ENCODE measurements at places on chromosomes 12 and 14.

DNA sequence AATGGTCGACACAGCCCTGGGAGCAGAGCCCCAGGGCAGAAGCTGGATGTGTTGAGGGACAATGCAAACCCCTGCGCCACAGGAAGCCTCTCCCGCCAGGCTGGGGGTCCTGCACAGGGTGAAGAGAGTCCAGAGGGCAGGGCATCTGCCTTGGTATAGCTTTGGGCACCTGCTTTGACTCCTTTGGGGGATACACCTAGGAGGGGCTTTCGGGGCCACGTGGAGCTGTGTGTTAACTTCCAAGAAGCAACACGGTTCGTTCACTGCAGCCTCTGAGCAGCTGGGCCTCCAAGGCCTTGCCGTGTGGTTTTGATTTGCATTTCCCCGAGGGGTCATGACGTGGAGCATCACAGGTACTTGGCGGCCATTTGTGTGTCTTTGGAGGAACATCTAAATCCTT, 5.8 kb upstream of the PUS1 start:
- no peak for DNase-seq

DNA sequence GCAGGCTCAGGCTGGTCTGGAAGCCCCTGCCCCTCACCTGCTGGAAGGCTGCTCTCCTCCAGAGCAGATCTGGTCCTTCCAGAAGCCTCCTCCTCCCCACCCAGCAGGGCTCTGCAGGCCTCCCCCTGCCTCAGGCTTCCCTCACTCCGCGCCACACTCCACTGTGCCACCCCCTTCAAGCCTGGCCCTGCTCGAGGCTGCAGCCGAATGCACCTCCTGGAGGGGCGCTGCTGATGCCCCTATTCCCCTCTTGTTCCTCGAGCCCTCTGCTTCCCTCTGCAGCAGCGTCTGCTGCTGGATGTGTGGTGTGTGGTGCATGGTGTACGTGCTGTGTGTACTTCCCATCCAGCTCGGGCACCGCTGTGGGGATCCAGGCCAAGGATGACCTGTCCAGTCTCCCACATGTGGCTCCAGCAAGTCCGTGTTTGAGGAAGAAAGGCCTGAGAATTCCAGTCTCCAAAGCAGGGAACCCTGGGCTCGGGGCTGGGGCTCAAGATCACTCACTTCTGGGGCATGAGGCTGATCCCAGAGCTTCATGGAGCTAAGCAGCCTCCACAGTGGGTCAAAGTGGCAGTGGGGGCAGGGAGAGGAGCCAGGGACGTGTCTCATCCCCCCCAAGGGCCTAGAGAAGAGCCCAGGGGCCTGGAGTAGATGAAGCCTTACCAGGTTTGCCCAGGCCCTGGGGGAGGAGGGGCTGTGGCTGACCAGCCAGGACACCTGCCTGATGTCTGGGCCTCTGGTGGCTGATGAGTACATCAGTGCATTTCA, 136.0 kb upstream of the C14orf180 start:
- no peak for DNase-seq

GRCh38 chr14:95185767-95186392, 28.6 kb upstream of the DICER1 start:
- no peak for DNase-seq

DNA sequence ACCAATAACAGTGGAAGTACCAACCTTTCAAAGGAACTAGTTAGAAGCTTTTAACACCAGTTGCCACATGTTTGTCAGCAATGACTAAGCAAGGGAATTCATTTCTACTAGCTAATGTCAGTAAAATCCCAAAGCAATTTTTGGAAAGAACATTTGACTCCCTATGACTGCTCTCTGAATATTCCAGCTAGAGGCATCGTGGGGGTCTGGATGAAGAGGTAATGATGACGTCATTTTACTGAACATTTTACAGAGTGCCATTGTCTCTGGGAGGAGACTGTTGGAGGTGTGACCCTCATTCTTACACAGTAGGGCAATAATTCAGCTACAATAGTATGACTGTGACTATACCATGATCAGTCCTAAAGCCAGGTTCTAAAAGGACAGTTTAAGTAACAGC, 204.8 kb downstream of the ITPR2 start:
- no peak for DNase-seq

DNA sequence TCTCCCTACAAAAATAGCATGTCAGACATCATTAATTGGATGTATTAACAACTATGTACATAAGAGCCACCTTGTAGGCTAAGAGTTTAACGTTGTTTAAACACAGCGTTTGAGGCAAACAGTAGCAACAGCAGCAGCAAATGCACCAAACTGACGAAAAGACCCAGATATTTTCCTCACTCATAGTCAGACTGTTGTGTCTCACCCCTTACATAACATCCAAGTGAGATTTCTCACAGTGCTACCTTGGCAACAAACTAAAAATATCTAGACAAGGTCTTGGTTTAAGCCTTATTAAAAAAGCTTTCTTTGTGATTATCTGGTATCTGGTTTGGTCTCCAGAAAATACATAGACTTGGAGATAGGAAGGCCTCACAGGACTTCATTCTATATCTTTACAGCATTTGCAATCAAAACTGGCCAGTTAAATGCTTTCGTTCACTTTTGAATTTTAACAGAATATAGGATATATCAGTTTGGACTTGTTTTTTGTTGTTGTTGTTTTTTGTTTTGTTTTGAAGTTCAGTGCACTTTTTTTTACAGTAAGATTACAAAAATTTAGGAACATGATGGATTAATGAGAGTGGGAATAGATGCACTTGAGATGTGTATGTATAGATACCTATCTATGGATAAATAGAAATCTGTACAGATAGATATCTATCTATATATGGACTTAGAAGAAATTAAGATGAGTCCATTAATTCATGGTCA, 4.1 kb downstream of the BHLHE41 start:
- no peak for DNase-seq

- DNase-seq, result no peak
Measured at GRCh38 chr14:41817626-41818025, 210.9 kb downstream of the LRFN5 start.

- peak; percentile 67 for DNase-seq
Measured at GRCh38 chr14:90510159-90510558, 113.3 kb downstream of the CALM1 start.

DNA sequence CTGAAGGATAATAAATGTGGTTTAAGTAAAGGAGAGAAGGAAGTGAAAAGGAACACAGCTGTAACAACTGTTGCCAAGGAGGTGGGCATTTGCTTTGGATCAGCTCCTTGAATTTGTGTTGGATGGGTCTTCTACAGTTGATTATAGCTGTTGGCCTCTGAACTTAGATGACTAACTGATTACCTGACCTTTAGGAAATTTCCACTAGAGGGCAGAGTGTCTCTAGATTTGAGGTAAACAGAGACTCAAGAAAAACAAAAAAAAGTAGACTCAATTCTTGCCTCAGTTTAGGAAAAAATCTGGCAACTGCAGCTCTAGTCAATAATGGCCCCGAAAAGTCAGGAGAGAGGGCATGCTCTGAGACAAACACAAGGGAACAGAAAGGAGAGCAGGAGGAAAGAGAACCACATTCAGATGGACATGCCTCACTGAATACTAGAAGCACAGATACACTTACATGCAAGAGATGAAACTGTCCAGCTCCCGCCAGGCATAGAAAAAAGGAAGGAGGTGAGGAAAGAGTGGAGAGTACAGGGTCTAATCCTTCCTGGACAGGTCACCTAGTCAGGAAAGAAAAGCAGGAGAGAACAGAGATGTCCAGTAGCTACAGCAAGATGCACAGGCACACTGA, 20.6 kb downstream of the COX14 start:
- no peak for DNase-seq

- peak; percentile 65 for DNase-seq
Measured at GRCh38 chr14:51738754-51739153, 87.0 kb downstream of the FRMD6 start.

DNA sequence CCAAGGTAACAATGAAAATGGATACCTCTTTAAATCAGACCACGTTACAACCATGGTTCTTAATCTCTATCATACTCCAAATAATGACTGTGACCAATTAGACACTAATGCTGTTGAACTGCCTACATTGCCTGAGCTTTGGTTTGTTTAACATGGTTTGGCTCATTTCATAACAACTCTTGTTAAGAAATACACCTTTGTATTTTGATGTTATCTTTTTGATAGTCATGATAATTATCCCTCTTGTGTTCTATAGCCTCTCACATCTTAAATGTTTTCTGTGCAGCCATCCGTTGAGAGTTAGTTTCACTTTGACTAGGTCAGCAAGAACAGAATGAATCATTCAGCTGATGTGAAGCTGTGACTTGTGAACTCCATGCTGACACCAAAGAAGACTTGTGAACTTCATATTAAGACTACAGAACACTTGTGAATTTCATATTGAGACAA, 75.5 kb upstream of the RERGL start:
- no peak for DNase-seq

GRCh38 chr12:55619354-55620138, 17.1 kb upstream of the OR10P1 start:
- DNase-seq, result peak; percentile 75

DNA sequence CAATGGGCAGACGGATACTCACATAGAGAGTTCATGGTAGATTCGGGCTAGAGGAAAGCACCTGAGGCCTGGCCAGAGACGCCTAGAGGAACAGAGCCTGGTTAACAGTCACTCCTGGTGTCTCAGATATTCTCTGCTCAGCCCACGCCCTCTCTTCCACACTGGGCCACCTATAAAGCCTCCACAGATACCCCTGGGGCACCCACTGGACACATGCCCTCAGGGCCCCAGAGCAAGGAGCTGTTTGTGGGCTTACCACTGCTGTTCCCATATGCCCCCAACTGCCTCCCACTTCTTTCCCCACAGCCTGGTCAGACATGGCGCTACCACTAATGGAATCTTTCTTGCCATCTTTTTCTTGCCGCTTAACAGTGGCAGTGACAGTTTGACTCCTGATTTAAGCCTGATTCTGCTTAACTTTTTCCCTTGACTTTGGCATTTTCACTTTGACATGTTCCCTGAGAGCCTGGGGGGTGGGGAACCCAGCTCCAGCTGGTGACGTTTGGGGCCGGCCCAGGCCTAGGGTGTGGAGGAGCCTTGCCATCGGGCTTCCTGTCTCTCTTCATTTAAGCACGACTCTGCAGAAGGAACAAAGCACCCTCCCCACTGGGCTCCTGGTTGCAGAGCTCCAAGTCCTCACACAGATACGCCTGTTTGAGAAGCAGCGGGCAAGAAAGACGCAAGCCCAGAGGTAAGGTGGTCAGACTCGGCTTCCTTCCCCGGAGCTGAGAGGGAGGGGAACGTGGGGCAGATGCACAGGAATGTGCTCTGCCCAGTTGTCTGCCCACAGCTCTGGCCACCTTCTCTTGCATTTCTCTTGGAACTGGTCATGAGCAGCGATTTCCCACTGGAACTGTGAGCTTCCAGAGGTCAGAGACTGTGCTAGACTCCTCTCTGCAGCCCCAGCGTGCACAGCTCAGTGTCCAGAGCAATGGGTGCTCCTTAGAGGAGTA, at the start of gene CD4:
CD4 (plus strand) TSS at position 557 of the 953 bp plus-strand sequence. CDS start 10,611 bp downstream, outside the sequence.
- no peak for DNase-seq

GRCh38 chr14:54350203-54350602, 46.6 kb upstream of the CDKN3 start:
- DNase-seq, result no peak

DNA sequence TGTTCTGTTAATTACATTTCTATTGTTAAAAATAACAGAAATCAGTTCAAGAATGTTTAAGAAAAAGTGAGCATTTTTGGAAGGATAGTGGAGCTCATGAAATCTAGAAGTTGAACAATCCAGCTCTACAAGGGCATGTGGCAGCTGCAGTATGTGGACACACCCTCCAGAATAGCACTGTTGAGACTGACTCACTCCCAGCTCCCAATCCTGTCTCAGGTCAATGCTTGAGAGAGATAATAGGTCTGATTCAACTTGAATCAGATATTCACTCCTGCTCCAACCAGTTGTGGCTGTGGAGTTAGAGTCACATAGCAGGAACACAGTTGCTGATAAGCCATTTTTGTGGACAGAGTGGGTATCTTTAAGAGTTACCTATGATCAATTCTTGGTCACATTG, 113.0 kb upstream of the NTF3 start:
- DNase-seq, result no peak

- no peak for DNase-seq
Measured at GRCh38 chr12:26748741-26749431, 84.1 kb downstream of the ITPR2 start.

DNA sequence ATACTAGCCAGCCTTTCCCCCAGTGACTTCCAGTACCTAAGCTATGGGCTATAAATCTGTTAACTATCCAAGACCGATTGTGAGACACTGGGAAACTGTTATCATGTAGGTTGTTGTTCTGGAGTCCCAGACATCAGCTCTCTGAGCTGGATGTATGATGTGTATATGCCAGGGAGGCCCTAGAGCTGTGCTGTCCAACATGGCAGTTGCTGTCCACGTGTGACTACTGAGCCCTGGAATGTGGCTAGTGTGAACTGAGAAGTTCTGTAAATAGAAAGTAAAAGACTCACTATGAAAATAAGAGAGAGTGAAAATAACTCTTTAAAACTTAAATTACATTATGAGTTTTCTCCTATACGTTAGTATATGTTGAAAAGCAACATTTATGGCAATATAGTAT, 755.8 kb upstream of the FBXO33 start:
- no peak for DNase-seq

GRCh38 chr12:91023326-91024004, 18.7 kb upstream of the EPYC start:
- no peak for DNase-seq

DNA sequence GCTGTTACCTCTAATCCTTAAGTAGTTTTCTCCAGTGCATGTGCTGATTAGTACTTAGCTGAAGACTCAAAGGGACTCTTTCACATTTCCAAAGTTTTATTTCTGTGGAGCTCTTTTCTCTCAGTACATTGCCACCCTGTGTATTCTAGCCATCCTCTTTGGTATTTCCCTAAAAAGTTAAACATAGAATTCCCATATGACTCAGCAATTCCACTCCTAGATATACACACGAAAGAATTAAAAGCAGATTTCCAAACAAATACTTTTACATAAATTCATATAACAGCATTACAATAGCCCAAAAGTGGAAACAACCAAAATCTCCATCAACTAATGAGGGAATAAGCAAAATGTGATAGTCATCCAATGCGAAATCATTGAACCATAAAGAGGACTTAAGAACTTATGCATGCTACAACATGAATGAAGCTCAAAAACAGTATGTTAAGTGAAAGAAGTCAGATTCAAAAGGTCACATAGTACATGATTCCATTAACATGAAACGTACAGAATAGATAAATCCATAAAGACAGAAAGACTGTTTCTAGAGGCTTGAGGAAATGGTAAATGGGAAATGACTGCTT, 9.0 kb upstream of the NOVA1 start:
- no peak for DNase-seq

DNA sequence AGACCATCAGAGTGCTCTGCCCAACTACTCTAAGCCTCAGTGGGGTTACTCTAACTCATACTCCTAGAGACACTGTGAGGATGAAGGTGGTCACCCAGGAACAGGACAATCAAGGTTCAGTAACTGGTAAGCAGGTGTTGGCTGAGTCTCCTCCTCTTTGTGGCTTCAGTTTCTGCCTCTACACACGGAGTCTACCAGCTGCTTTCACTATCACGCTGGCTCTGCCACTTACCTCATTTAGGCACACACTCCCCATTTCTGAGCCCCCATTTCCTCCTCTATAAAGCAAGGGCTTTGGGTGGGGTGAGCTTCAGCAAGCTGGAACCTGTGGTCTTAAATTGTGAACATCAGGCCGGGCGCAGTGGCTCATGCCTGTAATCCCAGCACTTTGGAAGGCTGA, 7.3 kb upstream of the TCHP start:
- no peak for DNase-seq
